ENCODE measurements at places on chromosomes 5 and 9.

DNA sequence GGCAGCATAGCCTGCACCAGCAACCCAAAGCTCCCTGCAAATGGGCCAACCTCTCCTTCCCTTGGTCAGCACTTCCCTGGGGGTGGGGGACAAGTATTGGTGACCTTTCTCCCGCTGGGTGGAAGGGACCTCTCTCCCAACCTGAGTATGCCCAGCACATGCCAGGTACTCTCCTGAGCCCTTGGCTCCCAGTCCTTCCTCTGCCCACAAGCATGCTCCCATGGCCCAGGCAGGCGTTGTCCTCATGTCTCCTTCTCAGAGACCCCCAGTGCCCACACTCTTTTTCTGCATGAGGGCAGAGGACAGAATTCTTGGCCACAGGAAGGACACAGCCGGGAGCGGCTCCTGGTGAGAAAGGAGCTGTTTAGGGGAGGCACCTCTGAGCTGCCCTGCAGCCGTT, 60.3 kb downstream of the PHF2 start:
- no peak for DNase-seq

- DNase-seq = no peak
Measured at GRCh38 chr5:143350751-143351602, 52.5 kb downstream of the NR3C1 start.

DNA sequence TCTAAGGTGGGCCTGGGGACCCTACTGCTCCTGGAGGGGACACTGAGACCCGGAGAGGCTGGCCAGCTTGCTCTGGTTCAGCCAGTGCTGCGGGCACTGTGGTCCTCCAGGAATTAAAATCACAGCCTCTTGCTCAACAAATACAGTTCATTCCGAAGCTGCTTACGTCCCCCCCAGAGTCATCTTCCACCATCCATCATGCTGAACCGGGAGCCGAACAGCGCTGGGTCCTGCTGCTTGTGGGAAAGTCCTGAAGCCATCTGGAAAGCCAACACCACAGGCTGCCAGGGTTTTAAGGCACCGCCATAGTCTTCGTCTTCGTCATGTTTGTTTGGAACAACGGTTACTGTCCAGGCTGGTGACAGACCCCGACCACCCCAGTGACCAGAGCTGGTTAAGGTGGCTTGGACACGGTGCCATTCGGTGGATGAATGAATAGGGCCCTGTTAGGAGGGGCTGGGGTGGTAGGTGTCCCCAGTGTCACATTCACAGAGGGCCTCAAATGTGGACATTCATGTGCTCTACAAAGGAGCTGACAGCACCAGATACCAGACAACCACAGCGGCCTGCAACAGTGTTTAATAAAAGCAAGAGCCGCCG, 81.6 kb upstream of the PHYKPL start:
- DNase-seq = no peak

GRCh38 chr5:122907276-122907675, 61.9 kb downstream of the SNX24 start:
- DNase-seq = no peak

DNA sequence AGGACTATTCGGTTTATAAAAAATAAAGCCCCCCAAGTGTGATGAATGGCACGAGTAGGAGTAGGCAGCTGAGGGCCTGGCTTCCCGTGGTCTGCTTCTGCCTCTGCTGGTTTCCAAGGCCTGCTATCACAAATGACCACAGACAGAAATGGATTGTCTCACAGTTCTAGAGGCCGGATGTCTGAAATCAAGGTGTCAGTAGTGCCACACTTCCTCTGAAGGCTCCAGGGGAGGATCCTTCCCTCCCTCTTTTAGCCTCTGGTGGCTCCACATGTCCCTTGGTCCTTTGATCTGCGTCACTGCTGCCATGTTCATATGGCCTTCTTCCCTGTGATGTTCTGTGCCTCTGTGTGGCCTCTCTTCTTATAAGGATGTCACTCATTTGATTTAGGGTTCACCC, 15.1 kb downstream of the PRKACG start:
- DNase-seq = no peak

GRCh38 chr5:98557916-98558315, 215.5 kb upstream of the RGMB start:
- DNase-seq = no peak

DNA sequence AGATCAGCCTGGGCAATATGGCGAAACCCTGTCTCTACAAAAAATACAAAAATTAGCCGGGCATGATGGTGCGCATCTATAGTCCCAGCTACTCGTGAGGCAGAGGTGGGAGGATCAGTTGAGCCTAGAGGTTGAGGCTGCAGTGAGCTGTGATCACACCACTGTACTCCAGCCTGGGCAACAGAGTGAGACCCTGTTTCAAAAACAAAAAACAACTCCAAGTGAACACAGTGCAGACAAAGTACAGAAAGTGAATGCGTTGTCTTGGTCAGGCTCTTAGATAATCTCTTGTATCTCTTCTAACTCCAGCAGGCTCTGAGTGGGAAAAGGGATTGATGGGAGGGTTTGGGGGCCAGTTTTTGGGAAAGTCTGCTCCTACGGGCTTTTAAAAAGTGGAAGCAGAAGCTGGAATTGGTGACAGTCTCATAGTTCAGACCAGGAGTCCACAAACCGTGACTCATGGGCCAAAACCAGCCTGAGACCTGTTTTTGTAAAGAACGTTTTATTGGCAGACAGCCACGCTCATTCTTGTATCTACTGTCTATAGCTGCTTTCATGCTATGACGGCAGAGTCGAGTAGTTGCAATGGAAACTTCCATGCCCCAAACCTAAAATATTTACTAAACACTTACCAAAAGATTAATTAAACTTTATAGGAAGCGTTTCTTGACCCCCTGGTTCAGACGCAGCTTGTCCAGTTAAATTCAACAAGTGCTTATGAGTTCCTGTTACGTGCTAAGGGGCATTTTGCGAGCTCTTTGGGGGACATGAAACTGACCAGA, 32.9 kb downstream of the NDST1 start:
- DNase-seq = no peak

DNA sequence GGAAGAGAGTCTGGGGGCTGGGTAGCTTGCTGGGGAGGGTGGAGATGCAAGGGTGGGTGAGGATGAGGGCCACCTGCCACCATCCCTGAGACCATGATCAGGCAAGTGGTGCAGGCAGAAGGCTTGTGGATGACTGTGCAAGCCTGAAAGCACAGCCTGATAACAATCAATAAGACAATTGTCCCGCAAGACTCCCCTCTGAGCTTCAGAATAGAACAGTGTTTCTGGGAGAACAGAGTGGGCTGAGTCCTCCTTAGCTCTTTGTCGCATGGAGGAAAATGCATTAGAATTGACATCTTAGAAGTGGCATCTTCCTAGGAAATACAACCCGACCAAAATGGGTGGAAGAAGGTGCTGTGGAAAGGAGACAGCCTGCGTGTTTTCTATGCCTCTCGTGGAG, 6.6 kb downstream of the GADD45G start:
- no peak for DNase-seq

DNA sequence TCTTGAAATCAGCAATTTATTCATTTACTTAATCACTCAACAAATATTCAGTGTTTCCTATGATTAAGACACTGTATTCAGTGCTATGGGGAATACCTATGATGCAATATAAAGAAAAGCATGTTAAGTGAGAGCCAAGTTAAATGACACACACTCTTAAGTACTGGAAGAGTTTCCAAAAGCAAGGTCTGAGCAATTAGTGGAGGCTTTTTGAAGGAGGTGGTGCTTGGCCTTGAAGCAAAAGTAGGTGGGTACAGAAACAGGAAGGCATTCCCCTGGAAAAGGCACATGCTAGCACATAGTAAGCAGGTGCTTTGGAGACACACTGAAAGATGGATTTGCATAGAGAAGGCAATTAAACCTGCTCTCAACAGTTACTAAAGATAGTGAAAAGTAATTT, 4.0 kb downstream of the TSLP start:
- DNase-seq = no peak

DNA sequence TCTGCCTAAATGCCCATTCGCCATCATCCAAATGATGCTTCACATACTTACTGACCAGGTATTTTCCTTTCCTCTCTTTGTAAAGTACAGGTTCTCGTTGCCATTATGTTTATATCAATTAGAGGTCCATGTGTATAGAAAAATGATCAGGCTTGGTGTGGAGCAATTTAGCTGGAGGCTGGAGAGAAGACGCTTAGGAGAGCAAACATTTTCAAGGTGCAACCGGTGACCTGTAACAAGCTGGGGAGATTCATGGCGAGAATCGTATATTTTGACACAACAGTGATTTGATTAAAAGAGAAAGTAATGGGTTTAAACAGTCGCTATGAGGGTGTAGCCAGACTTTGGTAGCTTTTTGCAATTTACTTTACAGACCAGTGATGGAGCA, 170.9 kb upstream of the TBCA start:
- no peak for DNase-seq

DNA sequence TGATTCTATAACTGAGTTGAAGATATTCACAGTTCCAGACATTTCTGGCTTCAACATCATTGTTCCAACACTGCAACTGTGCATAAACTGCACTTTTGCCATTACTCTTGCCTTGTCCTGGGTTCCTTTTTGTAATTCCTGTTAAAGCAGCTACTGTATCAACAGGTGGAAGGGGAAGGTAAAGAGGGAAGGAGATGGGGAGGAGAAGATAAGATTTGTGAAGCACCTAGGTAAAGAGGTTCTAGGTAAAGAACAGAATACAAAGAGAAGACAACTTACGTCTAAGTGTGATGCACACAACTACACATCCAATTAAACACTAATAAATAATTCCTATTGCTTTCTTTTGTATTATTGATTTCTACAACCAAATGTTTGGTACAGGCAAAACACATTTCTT, 36.2 kb downstream of the LEAP2 start:
- no peak for DNase-seq

DNA sequence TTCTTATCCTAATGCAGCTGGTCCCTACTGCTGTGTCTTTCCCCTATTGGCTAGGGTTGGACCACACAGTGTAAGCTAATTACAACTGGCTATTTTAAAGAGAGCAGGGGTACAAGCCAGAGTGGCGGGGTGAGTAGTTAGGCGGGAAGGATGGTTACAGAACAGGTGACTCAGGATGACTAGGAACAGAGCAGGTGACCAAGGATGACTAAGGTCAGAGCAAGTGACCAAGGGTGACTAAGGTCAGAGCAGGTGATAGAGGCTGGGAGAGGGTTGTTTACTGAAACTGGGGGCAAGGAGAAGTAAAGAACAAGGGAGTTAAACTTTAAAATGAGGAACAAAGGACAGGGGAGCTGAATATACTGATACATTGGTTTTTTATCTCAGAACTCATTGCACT, 125.4 kb downstream of the PTTG1 start:
- no peak for DNase-seq

DNA sequence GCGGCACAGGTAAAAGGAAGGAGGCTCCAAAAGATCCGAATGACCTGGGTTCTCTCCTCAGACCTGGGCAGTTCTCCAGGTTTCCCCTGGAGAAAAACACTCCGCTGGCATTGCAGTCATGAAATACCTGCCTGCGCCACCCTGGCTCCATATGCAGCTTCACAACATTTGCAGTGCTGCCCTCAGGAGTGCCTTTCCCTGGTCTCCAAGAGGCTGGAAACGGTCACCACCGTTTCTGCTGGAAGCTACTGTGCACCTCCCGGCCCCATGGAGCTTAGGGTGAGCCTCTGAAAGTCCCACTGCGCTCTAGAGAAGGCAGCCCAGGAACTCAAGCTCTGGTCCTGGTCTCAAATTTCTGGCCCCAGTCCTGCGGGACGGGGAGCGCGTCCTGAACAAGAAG, 670 bp downstream of the UGT3A1 start:
- DNase-seq = no peak

DNA sequence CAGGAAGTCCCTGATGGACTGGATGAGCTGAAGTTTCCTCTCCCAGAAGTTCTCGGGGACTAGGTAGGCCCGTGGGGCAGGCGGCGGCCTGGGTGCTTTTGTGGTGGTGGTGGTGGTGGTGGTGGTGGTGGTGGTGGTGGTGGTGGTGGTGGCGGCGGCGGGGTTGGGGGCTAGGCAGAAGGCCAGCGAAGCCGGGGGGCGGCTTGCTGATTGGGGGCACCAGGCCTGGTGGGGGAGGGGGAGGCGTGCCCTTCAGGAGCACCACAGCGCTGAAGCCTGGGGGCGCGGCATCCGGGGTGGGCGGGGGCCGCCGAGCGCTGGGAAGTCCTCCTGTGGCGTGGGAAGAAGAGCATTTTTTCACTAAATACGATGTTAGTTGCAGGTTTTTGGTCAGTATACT, 26.9 kb downstream of the SPATA31C1 start:
- DNase-seq = no peak

Measured in NCI-H1417 treated with DMSO at 0.1 percent for 48 hours (cell line).